Cardiac muscle cell (in vitro differentiated cells and primary cell): ENCODE measurements at places on chromosomes 5 and 9.
A peak's percentile ranks its signal among the peaks of the same experiment; 100 is the strongest.

- no peak for DNase-seq
Measured at GRCh38 chr5:115657125-115657880, 31.5 kb upstream of the TMED7 start.

GRCh38 chr5:105101577-105101976, 1539.0 kb upstream of the NUDT12 start:
- no peak for DNase-seq

DNA sequence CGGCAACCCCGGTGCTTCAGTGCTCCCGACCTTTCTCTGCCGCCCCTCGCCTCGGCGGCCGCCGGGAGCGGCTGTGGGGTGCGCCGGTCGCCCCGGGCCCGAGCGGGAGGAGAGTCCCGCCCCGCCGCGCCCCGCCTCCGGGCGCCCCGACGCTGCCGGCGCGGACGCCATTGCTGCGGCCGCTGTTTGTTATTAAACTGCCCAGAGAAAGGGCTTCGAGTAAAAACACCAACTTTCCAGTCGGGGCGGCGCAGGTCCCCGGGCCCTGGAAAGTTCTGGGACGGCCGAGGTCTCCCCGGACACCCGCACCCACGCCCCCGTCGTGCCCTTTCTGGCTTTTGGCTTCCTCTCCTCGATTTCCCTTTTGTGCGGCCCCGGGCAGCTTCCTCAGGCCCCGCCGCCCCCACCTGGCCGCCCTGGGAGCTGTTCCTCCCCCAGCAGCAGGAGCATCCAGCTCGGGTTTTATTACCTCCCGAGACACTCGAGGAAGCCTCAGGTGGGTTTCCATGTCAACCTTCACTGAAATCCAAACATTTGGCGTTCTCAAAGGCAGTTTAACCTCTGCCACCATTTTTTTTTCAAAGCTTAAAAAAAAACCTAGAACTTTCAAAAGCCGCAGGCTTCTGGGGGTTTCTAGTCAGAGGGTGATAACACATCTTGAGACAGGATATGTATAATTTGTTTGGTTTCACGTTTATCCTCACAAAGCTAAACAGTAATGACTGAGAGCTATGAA, 334.4 kb downstream of the CWC27 start:
- DNase-seq = peak; percentile 77

GRCh38 chr9:10818206-10818605, 205.4 kb upstream of the PTPRD start:
- no peak for DNase-seq

DNA sequence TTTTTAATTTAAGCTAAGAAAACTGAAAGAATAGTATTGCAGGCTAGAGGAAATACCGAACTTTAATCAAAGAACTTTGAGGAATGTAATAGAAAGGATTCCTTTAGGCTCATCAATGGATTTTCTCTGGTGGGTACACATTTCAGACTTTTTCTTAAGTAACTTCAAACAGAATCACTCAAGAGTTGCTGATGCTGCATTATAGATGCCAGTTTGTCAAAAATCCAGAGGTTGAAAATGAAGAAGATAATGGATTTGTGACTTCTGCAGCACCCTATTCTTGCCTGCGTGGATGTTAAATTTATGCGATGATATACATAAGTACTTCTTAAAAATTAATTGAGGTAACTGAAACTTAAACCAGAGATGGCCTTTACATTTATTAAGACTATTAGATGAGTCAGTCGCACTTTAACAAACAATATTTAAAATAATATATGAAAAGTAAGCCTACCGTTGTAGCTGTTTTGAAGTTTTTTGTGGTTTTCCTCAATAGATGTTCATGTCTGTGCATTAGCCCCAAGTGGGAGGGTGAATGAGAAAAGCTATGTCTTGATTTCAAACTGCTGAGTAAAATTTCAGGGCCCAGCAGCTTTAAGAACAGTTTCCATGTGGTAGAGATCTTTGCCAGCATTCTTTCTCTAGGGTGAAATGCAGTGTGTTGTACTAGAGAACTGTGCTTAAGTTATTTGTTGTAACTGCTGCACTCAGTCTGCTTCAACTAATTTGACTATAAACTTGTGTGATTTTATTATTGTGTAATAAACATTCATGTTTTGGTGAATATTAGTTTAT, at the start of gene OGN:
OGN (minus strand) TSS at position 537 of the 795 bp plus-strand sequence. CDS start 1,171 bp downstream, outside the sequence.
- DNase-seq = no peak

GRCh38 chr5:31412324-31412723, 119.6 kb downstream of the DROSHA start:
- DNase-seq = no peak

DNA sequence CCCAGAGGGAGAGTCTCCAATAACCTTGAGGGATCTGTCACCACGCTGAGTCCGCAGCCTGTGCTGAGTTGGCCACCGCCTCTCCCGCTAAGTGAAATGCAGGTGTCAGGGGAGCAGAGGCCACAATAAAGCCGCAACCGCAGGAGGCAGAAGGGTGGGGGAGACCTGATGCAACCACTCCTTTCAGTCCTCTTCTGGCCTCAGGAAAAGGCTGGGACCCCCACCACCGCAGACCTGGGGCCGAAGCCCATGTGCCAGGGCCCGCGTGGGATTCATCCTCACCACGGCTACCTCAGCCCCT, 576 bp downstream of the MAP1B start:
- DNase-seq = no peak

DNA sequence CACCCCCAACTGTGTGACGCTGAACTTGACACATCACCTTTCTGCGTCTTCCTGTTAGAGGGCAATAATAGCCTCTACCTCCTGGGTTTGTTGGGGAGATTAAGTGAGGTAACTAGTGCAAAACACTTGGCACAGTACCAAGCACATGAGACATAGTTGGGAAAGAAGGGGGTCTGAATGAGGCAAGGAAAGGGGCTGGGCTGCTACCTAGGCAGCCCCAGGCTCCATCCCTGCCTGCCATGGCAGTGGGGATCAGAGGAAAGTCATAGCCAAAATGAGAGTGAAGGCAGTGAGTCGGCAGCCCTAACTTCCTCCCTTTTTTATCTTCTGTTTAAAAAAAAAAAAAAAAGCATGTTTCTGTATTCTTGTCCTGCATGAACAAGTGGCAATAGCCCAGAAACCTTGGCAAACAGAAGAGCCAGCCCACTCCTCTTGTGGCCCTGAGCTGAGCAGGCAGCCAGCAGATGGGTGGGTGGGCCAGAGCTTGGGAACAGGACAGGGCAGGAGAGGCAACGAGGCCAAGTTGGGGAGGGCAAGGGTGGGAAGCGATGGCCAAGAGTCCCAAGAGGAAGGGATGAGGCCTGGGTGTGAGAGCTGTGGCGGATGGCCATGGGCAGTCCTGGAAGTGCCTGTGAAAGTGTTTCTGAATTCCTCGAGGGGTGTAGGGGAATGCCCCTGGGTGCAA, 11.4 kb downstream of the CAMK2A start:
- no peak for DNase-seq
